WTC11 (cell line): ENCODE measurements at places on chromosomes 4 and X.

GRCh38 chr4:163484906-163485305 is 9.6 kb upstream of the TMA16 start:
- peak; percentile 72 for DNase-seq

DNA sequence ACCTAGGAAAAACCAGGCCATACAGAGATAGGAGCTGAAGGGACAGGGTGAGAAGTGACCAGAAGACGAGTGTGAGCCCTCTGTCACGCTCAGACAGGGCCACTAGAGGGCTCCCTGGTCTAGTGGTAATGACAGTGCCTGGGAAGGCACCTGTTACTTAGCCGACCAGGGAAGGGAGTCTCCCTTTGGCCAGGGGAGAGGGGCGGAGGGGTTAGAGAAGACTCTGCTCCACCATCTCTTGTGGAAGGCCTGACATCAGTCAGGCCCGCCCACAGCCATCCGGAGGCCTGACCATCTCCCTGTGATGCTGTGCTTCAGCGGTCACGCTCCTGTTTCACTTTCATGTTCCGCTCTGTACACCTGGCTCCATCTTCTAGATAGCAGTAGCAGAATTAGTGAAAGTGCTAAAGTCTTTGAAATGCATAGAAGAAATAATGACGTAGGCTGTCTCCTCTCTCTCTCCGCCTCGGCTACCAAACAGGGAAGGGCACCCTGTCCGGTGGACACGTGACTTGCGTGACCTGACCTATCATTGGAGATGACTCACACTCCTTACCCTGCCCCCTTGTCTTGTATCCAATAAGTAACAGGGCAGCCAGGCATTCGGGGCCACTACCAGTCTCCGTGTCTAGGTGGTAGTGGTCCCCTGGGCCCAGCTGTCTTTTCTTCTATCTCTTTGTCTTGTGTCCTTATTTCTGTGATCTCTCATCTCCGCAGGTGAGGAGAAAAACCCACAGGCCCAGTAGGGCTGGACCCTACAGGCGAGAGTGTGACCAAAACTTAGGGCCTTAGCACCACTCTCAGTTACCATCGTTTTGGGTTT is 26.7 kb downstream of the HTT-AS start:
- DNase-seq, result peak; percentile 87

DNA sequence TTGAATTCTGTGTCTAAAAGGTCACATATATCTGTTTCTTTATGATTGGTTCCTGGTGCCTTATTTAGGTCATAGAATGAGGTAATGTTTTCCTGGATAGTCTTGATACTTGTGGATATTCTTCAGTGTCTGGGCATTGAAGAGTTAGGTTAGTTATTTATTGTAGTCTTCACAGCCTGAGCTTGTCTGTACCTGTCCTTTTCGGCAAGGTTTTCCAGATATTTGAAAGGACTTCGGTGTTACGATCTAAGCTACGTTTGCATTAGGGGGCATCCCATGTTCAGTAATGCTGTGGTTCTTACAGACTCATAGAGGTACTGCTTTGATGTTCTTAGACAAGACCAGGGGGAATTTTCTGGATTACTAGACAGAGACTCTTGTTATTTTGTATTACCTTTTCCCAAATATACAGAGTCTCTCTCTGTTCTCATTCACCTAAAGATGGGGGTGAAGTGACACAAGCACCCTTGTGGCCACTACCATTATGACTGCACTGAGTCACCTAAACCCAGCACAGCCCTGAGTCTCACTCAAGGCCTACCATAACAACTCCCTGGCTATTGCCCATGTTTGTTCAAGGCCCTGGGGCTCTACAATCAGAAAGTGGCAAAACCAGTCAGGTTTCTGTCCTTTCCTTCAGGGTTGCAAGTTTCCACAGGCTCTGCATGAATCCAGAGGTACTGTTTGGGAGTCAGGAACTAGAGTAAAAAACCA is 30.1 kb upstream of the CYSLTR1 start:
- no peak for DNase-seq

- DNase-seq, result no peak
These were observed 91.7 kb upstream of the HPGD start for GRCh38 chr4:174613979-174614378.

DNA sequence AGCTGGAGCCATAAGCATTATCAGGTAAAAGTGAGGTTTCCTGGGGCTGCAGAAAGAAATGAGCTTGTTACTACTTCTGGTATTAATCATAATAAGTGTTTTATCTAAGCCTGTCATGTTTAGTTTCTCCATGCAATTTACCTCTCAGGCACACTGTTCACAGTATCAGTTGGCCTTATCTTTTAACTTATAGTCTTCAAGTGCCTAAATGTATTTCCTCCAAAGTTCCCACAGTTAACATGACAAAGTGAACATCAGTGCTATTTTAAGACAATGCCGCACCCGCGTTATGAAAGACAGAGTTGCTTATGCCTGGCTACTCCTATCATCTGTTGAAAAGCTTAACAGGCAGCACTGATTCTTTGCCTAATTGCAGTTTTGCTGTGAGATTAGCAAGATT is 408.7 kb upstream of the FAM241A start:
- DNase-seq, result no peak

DNA sequence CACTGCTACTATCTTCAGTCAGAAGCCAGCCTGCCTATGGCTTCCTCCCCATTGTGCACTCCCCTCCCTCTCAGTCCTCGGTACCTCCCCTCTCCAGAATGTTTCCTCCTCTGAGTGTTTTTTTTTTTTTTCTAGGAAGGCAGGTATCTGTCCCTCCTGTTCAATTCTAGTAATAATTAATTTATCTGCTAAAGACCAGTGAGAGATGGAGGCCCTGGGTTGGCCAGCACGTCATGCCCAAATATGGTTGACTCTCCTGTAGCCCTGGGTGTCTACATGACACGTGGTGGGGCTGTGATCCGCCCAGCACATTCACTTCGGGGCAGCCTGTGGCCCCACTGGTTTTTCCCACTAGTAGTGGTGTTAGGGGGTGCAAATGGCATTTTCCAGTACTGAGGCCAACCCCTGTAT is 1.8 kb downstream of the FLNA start:
- no peak for DNase-seq

DNA sequence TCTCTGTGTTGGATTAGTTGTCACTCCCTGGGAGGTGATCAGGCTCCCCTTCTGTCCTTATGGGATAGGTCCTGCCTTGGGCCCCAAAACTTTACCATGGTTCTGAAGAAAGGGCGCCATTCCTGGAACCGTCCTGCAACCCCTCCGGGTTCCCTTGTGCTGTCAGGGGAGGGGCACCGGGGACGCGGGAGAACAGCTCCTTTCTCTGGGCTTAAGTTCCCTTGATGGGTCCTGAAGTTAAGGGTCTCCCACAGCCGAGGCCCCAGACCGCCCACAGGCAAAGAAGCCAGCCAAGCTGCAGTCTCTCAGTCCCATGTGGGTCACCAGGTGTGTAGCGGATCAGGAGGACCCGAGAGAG is 44.8 kb downstream of the UGT2A3 start:
- DNase-seq, result peak; percentile 47

DNA sequence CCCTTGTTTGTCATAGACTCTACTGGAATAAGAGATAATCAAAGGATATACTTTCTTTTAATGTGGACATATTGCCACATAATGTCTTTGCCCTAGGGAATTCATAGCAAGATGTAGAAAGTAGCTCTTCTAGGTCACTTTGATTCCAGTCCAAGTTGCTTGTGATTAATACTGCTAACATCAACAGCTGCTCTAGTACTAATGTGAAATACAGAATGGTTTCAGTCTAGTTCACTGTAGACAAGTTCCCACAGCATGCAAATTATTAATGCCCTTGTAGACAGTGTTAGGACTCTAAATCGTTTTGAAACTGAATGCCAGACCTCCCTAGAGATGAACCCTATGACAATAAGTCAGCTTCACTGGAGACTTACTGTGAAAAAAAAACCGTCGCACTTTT is 494.6 kb upstream of the ATOH1 start:
- DNase-seq, result no peak
